ENCODE measurements at places on chromosomes 13 and 19.

DNA sequence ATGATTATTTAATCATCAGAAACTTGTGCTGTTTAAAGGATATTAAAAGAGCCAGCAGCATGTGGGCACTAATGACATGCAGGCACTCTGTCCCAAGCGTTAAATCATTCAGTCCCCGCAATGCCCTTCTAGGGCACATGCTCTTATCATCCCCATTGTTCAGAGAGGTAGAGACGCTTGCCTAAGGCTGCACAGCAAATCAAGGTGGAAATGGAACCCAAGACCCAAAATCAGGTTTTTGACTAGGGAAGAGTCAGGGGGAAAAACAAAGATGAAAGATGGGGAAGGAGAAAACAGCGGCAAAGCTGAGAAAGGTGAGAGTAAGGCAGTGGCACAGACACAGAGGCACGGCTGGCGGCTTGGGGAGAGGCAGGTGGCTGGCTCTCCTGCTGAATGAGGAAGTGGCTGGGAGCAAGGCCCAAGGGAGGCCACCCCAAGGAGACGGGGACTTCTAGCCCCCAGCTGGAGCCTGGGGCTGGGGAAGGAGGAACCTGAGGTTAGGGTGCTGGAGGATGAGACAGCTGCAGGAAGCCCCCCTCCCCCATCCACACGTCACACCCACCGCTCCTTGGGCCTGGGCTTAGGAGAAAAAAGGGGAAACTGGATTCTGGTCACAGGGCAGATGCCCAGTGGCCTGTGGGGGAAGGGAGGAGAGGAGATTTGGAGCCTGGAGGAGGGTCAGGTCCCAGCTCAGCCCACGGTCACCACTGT is 1.0 kb upstream of the TYROBP start:
- no peak for DNase-seq

GRCh38 chr19:17739121-17739875 is 12.0 kb upstream of the FCHO1 start:
- DNase-seq, result no peak

DNA sequence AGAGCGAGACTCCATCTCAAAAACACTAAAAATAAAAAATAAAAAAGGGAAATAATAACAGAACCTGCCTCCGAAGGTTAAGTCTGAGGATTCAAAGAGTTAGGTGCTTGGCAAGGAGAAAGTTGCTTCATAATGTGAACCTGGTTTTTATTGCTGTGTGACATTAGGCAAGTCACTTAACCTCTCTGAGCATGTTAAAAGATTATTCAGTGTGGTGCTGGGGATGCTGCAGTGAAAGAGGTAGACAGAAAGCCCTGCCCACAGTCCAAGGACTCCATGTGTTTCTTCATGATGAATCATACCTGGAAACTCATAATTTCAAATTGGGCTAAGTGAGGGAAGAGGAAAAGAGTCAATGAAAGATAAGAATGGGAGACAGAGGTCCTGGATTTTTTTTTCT is 2.4 kb downstream of the IL27RA start:
- no peak for DNase-seq

DNA sequence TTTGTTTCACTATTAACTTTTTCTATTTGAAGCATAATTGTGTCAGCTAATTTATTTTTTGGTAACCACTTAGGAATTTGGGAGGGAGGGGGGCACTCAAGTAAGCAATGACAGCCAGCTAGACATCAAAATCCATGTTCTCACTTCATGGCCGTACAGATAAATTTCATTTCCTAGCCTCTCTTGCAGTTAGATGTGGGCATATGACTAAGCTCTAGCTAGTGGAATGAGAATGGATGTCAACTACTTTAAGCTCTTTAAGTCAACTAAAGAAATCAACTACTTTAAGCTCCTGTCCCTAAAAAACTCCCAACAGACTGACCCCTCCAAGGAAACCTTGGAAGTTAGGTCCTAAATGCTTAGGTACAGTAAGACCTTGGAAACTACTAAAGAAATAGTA is 92.0 kb downstream of the KCNRG start:
- DNase-seq, result no peak

GRCh38 chr13:61187471-61187870 is 228.2 kb downstream of the PCDH20 start:
- DNase-seq, result no peak

- DNase-seq, result peak; percentile 30
Measured at GRCh38 chr13:42786715-42787114, 5.3 kb downstream of the FAM216B start.

All from HEK293T (cell line).